Inflammatory macrophage treated with lipopolysaccharide for 4 hours (primary cell): ENCODE measurements at places on chromosomes 1 and 21.
A peak's percentile ranks its signal among the peaks of the same experiment; 100 is the strongest.

- peak; percentile 95 for DNase-seq
These were observed 161.3 kb downstream of the TSEN15 start for GRCh38 chr1:184212649-184213314.

DNA sequence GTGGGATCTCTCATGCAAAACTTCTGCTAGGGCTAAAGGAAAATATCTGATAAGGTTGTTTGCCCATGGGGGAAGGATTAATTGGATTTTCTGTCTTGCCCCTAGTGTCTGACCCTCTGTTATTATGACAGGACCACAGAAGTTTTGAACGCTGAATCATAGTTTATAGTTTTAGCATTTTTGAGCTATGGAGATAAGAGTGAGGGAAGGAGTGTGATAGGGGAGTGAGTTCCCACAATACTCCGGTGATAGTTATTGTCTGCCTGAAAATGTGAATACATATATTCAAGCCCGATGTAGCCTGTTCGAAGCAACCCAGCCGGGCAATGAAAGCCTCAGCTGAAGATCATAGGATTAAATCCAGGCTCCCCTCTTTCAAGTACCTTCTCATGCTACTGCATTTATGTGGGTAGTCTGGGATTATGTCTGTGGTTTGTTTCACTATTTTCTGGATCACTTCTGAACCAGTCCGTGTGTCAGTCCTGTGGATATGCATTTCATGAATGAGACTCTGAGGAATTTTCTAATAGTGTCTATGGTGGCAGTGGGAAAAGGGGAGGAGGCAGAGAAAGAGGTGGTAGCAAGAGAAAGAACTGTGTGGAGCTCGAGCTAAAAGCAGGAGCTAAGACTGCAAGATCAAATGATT, 258.7 kb downstream of the DISC1 start:
- DNase-seq, result no peak

- no peak for DNase-seq
These were observed 37.6 kb downstream of the SYT6 start for GRCh38 chr1:114116086-114116485.

GRCh38 chr1:25760871-25761270, 39.1 kb upstream of the SELENON start:
- no peak for DNase-seq

- DNase-seq, result peak; percentile 62
These were observed 44.3 kb downstream of the CD34 start for GRCh38 chr1:207866471-207867135.

- peak; percentile 22 for DNase-seq
These were observed 683 bp downstream of the LRRC8B start for GRCh38 chr1:89525169-89525855.

GRCh38 chr1:1171546-1172340, 1.9 kb upstream of the TTLL10 start:
- no peak for DNase-seq

DNA sequence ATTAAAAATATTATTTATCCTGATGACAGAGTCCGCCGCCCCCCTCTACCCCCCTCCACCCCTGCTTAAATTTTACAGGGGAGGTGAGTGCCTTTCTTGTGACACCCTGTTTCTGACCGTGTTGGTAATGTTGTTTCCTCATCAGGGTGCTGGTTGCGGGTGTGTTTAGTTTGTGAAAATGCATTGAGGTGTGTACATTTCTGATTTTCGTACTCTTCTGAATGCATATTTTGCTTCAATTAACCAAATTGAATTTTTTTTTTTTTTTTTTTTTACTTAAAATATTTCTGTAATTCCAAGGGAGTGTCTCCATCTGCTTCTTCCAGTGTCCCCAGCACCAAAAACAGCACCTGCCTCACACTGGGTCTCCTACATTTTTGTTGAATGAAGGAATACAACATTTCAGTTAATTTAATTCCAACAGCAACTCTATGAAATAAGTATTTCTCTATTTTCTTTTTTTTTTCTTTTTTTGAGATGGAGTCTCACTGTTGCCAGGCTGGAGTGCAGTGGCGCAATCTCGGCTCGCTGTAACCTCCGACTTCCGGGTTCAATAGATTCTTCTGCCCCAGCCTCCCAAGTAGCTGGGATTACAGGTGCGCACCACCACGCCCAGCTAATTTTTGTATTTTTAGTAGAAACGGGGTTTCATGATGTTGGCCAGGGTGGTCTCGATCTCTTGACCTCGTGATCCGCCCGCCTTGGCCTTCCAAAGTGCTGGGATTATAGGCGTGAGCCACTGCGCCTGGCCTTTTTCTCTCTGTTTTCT, 5.6 kb upstream of the SLC2A1 start:
- no peak for DNase-seq

DNA sequence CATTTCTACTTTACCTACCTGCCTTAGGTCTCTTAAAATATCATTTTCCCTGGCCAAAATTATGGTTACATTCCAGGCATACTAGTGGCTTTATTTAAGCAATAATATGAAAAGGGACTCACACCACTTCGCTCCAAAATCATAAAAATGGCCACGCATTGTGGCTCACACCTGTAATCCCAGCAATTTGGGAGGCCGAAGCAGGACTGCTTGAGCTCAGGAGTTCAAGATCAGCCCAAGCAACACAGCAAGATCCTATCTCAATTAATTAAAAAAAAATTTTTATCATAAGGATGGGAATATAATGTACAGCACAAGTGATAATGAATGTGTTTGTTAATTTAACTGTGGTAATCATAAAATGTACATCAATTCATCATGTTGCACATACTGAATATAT, 65.4 kb downstream of the ARID4B start:
- no peak for DNase-seq

- DNase-seq, result no peak
These were observed 7.4 kb upstream of the EFNA1 start for GRCh38 chr1:155120253-155120652.

DNA sequence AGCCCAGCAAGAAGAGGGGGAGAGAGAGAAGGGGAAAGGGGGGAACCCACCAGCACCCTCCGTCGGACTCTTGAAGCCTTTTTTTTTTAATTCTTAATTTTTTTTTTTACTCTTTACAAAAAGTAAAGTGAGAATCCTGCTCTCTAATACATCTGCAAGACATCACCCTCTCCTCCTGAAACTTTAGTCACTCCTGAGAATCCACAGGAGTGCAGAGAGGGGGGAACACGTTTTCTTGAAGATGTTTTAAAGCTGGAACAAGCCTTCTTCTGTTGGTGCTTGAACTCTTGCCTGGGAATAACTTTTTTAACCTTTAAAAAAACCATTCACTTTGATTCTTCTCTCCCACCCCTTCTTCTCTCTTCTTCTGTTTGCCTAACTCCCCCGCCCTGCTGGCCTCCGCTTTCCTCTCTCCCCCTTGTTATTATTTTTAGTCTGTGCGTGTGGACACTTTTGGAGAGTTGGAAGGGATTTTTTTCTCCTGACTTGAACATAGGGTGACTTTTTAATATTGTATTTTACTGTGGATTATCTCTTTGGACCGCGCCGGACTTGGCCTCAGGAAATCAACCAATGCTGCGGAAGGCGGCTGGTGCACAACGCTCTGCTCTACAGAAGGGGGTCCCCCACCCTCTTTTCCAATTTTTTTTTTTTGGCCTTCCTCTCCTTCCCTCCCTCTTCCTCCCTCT, 383 bp upstream of the PRRX1 start:
- DNase-seq, result no peak

DNA sequence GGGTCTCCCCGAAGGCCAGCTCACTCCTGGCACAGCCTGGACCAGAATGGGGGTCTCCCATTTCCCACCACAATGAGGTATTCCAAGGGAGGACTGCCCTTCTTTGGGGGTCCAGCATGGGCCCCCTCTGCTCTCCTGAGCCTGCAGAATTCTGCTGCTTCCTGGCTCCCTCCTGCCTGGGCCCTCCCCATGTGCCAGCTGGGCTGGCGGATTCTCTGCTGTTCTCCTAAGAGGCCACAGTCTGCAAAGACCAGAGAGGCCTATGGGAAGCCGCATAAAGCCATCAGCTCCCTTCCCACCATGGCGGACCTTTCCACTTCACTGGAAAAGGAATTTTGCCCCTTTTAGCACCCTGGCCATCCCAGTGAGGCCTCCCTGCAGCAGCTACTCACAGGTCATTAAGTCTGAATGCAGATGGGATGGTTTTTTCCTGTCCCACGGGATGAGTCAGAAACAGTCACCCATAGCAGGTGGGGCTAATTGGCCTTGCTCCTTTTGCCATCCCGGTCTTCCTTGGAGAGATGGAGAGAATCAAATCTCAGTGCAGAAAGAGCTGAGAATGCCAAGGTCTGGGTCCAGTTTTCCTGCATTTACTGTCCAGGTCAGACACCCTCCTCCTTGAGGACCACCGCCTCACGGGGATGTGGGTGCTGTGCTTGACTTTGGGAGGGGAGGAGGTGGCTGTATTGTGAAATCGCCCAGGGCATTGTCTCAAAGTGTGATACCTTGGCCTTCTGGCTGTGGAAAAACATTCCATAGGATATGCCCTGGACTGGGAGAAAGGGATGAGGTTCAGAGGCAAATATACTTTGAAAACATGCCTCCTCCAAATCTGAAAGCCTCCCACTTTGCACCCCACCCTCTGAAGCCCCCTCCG, 23.2 kb downstream of the MYBPH start:
- no peak for DNase-seq

DNA sequence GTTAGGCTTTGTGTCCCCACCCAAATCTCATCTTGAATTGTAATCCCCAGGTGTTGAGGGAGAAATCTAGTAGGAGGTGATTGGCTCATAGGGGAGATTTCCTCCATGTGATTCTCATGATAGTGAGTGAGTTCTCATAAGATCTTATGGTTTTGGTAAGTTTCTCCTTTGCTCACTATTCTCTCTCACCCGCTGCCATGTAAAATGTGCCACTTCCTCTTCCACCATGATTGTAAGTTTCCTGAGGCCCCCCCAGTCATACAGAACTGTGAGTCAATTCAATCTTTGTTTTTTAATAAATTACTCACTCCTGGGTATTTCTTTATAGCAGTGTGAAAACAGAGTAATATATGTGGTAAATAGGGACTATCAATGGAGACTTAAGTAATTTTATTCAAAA, 434.5 kb upstream of the OLFM3 start:
- DNase-seq, result no peak

DNA sequence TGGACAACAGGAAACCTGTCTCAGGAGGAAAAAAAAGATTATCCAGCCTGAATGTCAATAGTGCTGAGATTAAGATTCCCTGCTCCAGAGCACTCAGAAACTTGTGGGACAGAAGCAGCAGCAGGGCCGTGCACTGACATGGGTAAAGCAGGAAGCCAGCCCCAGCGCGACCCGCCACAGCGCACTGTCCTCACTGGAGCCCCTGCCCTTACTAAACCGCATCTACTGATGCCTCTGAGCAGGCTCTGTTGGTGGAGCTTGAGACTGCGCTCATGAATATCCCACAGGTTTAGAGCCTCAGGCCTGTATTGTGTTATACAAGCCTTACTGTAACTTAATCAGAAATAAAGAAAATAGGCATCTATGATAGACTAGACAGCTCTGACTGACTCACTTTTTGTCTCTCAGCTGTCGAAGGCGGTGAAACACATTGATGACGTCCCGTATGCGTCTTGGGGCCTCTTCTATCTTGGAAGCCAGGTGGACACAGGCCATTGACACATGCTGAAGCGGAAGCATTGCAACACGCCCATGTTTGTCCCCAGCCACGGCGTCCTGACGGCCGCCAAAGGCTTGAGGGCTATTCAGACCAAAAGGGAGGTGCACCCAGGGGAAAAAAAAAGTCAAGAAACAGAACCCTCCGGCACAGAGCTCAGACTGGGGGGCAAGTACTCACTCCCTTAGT, 1.2 kb downstream of the CCNL2 start:
- DNase-seq, result peak; percentile 15

GRCh38 chr1:2314273-2314802, 77.0 kb downstream of the MORN1 start:
- peak; percentile 14 for DNase-seq
